NCI-H1092 (cell line): ENCODE measurements at places on chromosomes 2 and 18.

DNA sequence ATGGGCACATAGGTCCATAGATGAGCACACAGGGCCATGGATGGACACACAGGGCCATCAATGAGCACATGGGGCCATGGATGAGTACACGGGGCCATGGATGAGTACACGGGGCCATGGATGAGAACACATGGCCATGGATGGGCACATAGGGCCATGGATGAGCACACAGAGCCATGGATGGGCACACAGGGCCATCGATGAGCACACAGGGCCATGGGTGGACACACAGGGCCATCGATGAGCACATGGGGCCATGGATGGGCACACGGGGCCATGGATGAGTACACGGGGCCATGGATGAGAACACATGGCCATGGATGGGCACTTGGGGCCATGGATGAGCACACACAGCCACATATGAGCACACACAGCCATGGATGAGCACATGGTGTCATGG, 192.6 kb upstream of the HDAC4 start:
- DNase-seq, result no peak

GRCh38 chr2:25817630-25818029, 60.7 kb downstream of the ASXL2 start:
- DNase-seq, result no peak

GRCh38 chr2:161946489-161947107, 127.4 kb downstream of the DPP4 start:
- no peak for DNase-seq

DNA sequence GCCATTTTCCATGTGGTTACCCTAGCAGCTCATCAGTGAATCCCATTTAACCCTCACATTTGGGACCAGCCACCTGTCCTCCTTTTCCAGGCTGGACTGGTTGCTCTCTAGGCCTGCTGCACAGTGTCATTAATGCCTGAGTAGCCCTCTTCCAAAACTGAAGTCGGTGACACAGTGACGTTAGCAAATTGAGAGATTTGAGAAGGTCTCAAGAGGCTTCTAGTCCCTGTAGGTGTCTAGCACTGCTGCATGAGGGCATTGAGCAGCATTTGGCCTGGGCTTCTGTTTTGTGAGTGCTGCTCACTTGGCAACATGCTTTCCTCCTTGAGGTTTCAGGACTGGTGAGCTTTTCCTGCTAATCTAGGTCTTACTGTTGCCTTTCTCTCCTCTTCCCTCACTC, 36.7 kb downstream of the PKP4 start:
- DNase-seq, result no peak

DNA sequence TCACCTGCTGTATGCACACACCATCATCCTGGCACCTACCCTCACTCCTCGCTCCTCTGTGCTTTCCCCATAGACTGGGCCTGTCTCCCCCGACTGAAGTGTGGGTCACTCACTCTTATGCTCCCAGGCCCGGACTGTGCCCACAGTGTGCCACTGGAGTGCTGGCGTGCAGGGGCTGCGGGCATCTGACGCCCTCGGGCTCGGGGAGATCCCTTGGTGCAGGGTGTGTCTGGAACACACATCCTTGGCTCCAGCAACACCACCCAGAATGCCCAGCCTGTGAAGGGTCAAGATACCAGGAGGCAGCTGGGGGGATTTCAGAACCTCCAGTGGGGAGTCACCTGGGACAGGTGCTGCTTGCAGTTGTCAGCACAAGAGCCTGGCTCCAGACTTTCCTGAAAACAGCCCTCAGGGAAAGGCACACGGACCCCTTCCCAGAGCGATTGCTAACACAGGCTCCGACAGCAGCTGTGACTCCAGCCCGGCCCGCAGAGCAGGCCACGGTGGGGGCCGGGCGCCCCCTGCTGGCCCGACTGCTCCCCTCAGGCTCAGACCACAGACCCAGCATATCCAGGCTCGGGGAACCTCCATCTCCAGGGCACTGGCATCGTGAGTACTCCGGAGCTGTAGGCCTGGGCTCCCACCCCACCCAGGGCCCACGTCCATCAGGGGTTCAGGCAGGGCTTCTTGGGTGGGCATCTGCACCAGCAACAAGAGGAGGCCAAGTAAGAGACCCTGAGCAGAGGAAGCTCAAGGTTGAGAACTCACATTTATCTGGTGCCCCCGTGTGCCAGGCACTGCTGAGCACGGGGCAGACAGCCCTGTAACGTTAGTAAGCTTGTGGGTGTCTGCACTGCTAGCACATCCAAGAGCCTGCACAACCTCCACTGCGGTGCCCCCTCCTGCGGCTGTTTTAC, 8.6 kb downstream of the HS1BP3 start:
- DNase-seq, result peak; percentile 12

DNA sequence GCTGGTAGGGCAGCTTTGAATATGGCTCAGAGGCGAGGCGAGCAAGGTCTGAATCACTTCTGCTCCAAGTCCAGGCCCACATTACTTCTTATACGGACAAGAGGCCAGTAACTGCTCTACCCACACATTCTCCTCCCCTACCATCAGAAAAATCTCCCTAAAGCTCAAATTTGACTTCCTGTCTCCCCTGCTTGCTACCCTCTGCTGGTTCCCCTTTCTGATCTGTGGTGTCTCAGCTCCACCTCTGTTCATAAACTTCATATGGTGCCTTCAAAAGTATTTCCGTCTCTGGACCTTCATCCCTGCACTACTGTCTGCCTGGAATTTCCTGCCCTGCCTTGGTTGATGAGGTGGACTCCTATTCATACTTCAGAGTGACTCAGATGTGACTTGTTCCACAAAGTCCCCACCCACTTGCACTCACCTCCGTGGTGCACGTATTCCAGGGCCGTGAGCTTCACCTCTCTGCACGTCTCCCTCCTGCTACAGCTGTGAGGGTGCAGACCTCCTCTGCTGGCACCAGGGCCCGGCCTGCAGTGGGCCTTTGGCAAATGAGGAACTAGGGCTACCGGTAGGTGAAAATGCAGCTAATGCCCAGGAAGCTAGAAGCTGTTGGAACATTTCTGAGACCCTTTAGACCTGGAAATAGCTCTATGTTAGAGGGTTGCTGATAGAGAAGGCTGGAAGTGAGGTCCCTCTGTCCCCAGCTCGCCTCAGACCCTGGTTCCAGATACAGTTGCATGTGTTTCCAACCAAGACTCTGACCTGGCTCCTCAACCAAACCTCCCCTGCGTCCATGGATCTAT, 24.6 kb upstream of the KCMF1 start:
- DNase-seq, result no peak

GRCh38 chr2:58865436-58865835, 624.3 kb upstream of the FANCL start:
- no peak for DNase-seq
